ENCODE measurements at places on chromosomes 5 and 9.

- DNase-seq: no peak
Observed at GRCh38 chr9:86983249-86983619, 35.9 kb upstream of the GAS1 start.

DNA sequence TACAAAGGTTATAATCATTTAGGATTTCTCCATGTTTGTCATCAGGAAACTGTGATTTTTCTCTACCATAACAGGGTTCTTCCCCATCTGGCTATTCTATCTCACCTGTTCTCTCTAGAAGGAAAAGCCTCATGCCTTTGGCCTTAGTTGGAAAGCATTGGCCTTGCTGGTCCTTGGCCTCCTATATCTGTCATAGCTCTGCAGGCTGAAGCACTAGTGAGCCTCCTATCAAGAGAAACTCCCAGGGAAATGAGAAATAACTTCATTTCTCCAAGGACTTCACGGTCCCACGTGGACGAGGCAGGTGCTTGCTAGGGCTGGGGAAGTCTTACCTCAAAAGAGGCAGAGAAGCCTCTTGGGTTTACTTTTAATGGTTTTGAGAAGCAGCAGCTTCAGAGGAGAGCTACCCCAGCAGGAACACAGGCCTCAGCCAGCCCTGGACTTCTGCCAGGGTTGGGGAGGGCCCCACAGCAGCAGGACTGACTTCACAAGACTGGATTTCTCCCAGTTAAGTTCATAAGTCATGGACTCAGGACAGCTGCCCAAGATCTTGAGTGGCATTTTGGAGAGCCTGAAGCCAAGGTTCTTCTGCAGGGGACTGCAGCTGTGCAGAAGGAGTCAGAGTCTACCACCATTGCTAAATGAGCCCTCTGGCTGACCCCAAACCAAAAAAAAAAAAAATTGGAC lies 15.8 kb upstream of the PSAT1 start:
- no peak for DNase-seq

DNA sequence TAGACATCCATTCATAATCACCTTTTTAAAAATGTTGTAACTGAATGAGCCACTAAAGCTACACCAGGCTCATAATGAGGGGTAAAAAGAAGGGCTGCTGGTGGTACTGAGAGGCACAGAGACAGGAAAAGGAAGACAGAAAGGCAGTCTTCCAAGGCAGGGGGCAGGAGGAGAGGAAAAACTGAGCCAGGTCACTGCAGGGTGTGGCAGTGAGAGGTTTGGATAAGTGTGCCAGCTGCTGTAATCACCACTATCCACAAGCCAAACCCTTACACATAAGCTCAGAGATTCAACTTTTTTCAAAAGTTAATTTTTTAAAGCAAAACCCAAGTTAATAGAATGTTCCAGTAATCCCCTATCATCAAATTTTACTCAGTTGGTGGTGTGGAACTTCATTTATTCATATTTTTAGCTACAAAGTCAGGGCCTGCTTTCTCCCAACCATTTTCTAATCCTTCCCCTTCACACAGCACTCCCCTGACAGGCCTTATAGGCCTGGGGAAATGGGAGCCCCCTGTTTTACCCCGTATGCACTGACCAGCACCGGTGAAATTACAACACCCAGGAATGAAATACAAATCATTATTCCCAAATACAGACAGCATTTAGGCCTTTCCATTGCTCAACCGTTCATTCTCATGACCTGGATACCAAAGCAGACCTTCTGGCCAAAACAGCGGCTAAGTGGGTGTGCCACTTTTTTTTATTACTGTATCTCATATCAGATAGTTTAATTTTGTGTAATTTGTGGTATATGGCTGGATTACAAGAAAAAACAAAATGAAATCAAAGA lies 76.3 kb downstream of the EFNA5 start:
- no peak for DNase-seq

DNA sequence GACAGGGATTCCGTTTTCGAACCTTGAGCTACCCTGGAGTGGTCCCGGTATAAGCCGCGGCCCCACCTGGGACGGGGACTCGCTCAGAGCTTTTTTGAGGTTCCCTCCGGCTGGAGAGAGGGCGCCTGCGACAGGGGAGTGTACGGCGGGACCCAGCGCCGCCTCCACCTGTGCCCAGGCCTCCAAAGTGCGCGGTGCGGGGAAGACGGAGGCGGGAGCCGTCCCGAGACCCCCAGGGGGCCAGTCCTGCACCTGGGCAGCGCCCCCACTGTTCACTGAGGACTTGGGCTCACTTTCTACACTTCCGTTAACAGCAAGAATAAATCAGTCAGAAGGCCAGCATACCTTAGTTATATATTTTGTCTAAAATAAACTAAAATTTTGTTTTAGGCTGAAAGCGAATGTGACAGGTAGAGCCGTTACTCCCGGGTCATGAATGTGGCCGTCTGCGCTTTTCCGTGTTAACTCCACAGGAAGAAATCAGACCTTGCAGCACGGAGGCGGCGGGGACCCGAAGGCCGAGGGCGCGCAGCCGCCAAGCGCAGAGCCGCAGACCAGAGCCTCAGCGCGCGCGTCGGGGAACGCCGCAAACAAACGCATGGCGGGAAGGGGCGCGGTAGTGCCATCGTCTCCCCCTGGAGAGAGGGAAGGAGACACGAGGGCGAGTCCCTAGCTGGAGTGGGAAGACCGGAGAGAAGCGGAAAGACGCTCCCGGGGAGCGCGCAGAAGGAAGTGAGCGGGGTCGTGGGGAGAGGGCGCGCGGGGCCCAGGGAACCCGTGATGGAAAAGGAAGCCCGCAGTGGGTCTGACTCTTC lies 14.1 kb downstream of the TRIM7 start:
- DNase-seq: no peak

DNA sequence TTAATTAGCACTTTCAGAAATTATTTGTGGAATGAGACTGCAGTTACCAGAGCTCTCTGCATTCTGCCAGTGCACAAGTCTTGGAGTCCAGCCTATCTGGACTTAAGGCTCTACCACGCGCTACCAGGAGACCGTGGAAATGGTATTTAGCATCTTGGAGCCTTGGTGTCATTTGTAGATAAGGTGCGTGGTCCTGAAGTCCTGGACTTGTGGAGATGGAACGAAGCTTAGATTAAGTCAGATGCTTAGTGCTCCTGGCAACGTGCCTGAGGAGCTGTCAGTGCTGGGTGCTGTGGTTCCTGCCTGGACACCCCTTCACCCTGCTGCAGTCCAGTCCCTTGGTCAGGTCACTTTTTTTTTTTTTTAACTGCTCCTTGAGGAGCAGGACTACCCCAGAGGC lies 59.7 kb downstream of the RCL1 start:
- no peak for DNase-seq

GRCh38 chr5:132199116-132199680 lies 28.5 kb downstream of the P4HA2 start:
- DNase-seq: no peak

Measured in stimulated activated CD8-positive, alpha-beta memory T cell treated with anti-CD3 and anti-CD28 coated beads, Interleukin-4, amount 100 ng/mL, for 1 hour (primary cell).